Hematopoietic multipotent progenitor cell (in vitro differentiated cells): ENCODE measurements at places on chromosomes 16 and 17. TPM values are rescaled to one million over a fixed set of nuclear protein-coding genes. Genes with fewer than 3 reads are reported as not detected.

The C17orf67 gene
- total RNA-seq = 2.4 TPM

The SLC46A1 gene
- total RNA-seq = 3.5 TPM

The TSPAN10 gene
- 0.27 TPM for total RNA-seq

The TNFRSF13B gene
- 0.27 TPM for total RNA-seq

The NEUROD2 gene
- not detected for total RNA-seq

The NUDT21 gene
- 34.5 TPM for total RNA-seq

The CDK5R1 gene
- total RNA-seq = 0.81 TPM

The NPW gene
- total RNA-seq = 3.8 TPM

The GPATCH8 gene
- 15.3 TPM for total RNA-seq

The CLEC19A gene
- not detected for total RNA-seq

DNA sequence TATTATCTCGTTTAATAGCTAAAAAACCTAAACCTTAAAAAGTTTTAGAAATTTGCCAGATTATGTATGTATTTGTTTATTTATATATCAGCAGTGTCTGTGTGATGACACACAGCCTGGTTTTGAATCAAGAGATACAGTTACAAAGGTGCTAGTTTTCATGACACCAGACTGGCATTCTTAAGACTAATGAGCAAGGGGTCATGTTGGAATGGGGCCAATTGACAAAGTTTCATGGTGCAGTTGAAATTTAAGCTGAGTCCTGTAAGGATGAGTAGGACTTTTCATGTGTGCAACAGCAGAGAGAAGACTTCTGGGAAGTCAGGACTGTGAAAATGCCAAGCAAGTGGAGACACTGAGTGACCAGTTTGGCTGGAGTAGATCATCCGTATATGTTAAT lies 3.2 kb upstream of the KRT10 start:
- no peak for DNase-seq

DNA sequence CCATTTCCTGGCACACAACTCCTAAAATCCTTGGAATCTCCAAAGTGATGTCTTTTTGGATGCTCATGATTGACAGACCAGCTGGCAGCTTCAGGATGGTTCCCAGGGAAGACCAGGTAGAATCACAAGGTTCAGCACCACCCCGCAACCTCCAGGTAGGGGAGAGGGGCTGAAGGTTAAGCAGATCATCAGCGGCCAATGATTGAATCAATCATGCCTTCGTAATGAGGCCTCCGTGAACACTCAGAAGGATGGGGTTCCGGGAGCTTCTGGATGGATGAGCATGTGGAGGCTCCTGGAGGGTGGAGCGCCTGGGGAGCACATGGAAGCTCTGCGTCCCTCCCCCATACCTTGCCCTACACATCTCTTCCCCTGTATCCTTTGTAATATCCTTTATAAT lies 185.9 kb downstream of the SEC14L1 start:
- DNase-seq = no peak

GRCh38 chr16:89562939-89563338 lies 2.5 kb downstream of the RPL13 start:
- DNase-seq = no peak

GRCh38 chr17:75697651-75698291 lies 23.5 kb upstream of the ITGB4 start:
- no peak for DNase-seq

- no peak for DNase-seq
These were observed 226.5 kb upstream of the MPHOSPH6 start for GRCh38 chr16:82396509-82396908.

GRCh38 chr16:12754824-12755543 lies 48.7 kb downstream of the CPPED1 start:
- no peak for DNase-seq

DNA sequence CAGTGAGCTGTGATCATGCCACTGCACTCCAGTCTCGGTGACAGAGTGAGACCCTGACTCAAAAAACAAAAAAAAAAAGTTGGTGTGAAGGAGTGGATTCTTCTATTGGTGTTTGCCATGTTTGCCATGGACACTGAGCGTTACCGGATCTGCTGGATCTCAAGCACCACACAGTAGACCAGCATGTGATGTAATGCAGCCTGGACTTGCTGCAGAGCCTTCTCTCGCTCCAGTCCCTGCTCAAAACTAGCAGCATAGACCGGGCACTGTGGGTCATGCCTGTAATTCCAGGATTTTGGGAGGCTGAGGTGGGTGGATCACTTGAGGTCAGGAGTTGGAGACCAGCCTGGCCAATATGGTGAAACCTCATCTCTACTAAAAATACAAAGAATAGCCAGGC lies 50.4 kb downstream of the BCL7C start:
- no peak for DNase-seq

DNA sequence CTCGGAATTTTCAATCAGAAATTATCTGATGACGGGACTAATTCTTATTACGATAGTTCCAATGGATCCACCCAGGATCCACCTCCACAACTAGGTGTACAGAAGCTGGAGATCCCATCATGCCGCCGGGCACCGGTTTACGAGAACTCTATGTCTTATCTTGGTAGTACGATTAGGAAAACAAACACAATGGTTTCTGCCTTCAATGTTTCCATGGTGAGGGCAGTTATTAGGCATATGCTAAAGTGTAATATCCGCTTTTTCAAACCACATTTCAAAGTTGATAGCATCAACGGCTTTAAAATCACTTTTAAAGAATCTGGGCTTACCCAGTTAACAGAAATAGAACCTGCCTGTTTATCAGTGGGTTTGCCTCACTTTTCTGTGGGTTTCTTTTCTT lies 705.7 kb downstream of the MAF start:
- no peak for DNase-seq

DNA sequence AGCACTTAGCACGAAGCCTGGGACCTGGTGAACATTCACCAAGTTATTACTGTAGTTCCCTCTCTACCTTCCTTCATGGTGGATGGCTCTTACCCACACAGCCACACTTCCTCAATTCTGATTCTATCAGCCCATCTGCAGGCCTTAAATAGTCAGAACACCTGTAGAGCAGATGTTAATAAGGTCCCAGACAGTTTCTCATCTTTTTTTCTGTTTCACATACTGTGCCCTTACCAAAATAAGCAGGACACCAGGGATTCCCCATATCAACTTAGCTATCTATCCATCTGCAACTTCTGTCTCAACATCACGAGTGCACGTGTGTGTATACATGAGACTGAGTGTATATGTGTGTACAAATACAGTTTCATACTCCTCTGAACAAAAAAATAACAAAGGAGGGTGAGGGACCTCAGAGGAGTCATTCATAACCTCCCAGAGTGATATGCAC lies 2.8 kb downstream of the RECQL5 start:
- DNase-seq = no peak

- no peak for DNase-seq
These were observed 17.6 kb downstream of the CFAP52 start for GRCh38 chr17:9594065-9594464.

- DNase-seq = no peak
These were observed 129.1 kb upstream of the CA10 start for GRCh38 chr17:52287611-52288010.

DNA sequence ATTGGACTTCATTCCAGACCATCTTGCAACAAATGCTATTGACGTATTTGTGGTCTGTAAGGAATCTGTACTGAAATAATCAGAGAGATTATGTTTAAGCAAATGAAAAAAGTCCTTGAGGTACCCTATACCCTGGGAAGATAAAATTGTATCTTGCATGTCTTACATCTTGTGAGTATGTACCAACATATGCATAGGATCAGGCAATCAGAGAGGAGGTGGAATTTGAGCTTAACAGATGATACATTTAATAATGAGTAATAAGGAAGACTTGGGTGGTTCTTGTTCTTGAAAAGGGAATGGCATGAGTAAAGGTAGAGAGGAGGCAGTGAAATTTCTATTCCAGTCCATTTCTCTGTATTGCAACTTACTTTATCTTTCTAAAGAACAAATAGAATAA lies 10.6 kb downstream of the MOSMO start:
- no peak for DNase-seq

DNA sequence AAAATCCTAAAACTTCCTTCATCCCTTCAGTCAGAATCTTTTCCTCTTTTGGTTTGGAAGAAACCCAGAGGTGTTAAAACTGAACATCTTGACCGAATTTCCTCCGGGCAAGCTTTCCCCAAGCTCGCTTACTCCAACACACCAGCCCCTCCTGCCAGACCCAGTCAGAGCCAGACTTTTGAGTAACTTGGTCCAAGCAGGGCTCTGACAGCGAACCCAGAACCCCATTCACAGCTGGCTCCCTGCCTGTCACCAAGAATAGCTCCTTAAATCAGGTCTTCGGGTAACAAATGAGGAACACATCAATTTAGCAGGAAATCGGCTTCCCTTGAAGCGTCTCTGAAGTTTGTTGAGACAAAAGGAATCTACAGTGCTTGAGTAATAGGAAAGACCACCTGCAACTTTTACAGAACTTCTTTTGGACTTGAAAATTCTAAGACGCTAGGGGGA lies 27.3 kb downstream of the GAS7 start:
- DNase-seq = peak; percentile 49

DNA sequence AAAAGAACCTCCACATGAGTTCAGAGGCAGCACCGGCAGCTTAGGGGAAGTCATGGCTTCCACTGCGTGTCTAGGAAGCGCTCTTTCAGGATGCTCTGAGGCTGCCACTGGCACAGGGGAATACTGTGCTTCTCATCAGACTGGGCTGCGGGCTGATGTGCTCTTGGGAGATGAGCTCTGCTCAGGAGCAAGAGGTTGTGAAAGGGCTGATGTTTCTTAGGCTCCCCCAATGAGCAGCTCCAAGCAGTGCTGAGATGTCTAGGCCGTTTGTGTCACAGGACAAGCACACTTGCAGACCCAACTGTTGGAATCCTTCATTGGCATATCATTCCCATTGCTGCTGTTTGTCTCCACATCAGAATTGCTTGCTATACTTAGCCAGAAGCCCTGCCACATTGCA lies 3.6 kb downstream of the SP2 start:
- DNase-seq = no peak

DNA sequence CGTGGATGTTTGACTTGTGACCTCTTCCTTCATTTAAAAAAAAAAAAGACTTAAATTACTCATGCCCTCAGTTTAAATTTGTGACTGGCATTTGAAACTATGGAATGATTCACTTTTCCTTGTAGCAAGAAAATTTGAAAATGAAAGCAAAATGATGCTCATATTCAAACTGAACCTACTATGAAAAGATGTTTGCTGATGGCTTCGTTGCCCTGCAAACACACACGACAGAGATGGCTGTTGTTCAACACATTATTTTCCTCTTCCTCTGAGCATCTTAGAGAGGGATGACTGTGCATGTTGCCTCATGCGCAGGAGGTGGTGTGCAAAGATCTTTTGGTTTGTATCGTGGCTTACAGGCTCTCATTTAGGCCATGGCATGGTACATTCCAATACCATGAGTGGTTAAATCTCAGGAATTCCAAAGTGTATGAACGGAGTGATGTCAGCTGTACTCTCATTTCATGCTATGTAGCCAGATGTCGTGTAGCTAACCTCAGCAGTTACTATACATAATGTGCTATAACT lies 164.5 kb downstream of the PRKCA start:
- peak; percentile 19 for DNase-seq

DNA sequence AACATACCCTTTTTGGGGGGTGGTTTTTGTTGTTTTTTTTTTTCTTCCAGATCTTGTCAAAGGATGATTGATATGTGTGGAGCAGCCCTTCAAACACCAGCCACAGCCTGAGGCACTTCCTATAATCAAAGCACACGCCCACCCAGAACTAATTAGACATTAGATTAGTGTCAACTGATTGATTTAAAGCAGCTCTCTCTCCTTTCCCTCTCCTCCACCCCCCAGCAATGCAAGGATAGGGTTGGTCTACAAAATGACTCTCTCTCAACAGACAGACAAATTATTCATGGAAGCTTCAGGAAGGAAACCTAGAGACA lies 250.3 kb upstream of the SOX9 start:
- no peak for DNase-seq

DNA sequence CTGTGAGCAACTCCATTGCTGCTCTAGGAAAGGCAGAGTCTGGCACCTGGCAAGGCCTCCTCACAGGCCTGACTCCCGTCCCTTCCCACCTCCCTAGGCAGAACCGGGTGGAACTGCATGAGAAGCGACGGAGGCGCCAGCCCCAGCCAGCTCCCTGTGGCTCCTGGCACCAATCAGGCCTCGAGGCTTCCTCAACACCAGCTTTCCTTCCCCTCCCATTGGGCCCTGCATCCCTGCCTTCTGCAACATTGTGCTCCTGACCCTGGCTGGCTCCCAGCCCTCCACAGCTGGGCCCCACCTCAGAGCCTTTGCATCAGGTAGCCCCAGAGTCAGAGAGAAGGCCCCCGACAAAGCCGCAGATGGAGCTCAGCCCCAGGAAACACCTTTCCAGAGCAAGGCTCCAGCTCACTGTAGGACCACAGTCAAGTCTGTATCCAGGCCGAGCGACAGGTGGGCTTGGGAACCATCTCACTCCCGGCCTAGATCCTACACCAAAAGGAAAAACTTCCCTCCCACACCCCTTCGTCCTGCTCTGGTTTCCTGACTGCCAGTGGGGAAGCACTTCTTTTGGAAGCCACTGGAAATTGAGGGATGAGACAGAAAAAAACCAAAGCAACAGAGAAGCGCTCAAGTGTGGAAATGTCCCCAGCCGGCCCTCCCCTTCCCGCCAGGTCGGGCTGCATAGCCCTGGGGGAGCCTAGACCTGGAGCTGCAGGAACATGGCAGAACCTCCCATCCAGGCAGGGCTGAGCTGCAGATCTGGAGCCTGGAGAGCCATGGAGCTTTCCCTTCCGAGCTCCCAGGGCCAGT lies 31.0 kb downstream of the LRRC75A start:
- no peak for DNase-seq
